ENCODE measurements at places on chromosomes 4 and X.

DNA sequence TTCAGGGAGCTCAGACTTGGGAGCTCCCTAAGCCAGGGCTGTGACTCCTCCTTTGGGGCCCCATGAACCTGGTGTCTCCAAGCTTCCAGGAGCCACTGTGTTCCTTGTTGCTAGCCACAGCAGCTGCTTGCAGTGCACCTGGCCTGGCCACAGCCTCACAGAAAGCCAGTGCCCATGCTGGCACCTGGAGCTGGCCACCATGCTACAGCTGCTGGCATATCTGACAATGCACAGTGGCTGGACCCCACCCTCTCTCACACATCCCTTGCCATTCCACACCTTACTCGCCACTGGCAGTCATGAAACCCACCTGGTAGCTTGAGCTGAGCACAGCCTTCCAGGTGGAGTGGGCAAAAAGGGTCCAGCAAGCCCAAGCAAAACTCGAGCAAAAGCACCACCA lies 441.7 kb downstream of the ARAP2 start:
- no peak for DNase-seq

DNA sequence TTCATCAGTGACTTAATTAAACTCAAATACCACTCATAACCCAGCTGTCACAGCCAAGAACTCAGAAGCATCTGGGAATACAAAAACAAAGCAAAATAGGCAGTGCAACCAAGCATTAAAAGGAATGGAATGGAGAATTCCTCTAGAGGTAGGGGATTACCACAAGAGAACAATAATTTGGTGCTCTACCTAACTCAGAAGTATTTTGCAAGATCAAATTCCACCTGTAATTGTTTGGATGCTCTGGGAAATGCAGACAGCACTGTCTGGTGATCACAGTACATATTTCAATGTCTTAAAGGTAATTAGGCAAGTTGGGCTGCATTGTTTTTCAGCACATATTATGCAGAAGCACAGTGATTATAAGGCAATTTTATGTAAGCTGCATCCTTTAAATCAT lies 547.5 kb downstream of the TRAM1L1 start:
- DNase-seq = no peak

- DNase-seq = no peak
Observed at GRCh38 chrX:12278151-12278550, 139.9 kb downstream of the FRMPD4 start.

DNA sequence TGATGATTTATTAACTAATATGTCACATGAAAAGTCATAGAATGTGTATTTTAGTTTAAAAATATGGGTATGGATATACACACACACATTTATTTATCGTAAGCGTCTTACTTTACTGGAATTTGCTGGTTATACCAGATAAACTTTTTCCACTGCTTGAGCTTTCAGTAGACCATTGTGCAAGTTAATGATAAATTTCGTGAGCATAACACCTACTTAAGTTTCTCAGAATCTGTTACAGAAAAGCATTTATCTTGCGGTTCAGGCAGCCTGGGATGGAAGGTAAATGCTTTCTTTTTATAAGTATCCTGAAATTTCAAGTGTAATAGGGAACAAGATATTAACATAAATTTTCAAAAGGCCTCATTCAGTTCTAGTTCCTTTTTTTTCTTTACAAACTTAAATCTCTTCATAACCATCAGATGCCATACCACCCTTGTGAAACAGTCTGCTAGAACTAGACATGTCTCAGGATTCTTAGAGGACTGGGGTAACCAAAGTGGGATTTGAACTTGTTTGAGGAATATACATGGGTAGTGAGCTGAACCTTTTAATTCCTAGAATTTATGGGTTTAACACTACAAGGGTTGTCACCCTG lies 27.7 kb downstream of the ATP7A start:
- DNase-seq = no peak

- no peak for DNase-seq
Observed at GRCh38 chr4:170662250-170662649, 572.5 kb upstream of the AADAT start.

- no peak for DNase-seq
Observed at GRCh38 chr4:81508411-81509185, 36.9 kb upstream of the RASGEF1B start.

DNA sequence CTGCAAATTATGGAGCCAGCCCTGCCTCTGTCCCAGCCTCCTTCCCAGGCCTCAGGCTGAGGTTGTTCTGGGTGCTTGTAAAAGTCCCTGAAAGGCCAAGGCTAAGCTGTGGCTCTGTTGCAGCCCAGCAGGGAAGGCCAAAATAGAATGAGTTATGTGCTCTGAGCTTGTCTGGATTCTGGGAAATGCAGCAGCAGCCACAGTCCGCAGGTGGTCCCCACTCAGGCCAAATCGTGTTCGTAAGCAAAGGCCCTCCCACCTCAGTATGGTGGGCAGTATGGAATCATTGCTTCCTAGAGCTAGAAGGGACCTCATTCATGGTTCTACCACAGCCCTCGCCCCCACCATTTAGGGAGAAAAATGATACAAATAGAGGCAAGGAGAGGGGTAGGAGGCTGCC lies 4.7 kb upstream of the TCEAL1 start:
- no peak for DNase-seq

Measured in NCI-H510A (cell line).